ENCODE measurements at places on chromosomes 13 and 19.

- DNase-seq: no peak
Measured at GRCh38 chr19:38221919-38222830, 1.8 kb downstream of the DPF1 start.

GRCh38 chr19:14090509-14091080 is at the start of gene SAMD1:
SAMD1 (minus strand) TSS chr19:14090751.
- no peak for DNase-seq

DNA sequence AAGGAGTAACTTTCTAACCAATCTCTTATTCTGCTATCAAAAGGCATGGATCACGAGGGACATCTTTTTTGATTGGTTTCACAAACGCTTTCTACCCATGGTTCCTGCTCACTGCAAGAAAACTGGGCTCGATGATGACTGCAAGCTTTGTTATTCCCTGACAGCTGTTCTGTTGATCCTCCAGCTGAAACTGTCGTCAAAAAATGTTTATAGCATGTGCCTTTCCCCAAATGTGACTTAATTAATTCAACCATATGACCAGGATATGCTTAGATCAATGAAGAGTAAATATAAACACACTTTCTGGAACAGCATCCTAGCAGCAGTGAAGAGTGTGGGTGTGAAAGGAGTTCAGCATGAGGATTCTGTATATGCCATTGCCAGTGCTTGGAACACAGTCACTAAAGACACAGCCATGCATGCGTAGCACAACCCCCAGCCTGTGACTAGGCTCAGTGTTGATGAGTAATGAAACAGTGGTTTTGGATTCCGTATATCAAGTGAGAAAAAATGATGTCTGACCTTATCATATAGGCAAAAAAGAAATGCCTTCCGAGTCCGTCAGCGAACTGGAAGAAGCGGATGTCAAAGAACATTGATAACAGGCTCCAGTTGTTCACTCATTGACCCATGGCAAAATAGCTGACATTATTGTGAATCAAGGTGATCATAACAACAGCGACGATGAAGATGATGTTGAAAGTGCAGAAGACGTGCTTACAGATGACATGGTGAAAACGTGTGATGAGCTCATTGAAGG is 347.4 kb downstream of the FGF9 start:
- DNase-seq: no peak

DNA sequence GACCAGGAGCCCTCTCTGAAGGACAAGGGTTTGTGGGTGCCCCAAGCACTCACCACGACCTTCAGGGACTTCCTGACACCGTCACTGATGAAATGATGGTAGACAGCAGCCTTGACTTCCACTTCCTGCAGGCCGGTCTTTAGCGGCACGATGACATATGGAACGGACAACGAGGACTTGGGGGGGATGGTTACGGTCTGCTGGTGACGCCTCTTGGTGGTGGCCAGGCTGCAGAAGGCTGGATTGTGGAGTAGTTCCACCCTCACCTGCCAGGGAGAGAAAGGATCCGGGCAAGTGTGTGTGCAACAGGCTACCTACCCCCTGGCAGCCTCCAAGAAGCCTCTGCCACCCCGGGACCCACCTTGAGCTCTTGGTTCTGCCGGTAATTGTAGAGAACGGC is 23.2 kb downstream of the C3 start:
- no peak for DNase-seq

GRCh38 chr19:38003438-38004185 is 96.6 kb downstream of the SIPA1L3 start:
- no peak for DNase-seq

- DNase-seq: no peak
Measured at GRCh38 chr13:21999666-22000065, 328.8 kb downstream of the FGF9 start.

DNA sequence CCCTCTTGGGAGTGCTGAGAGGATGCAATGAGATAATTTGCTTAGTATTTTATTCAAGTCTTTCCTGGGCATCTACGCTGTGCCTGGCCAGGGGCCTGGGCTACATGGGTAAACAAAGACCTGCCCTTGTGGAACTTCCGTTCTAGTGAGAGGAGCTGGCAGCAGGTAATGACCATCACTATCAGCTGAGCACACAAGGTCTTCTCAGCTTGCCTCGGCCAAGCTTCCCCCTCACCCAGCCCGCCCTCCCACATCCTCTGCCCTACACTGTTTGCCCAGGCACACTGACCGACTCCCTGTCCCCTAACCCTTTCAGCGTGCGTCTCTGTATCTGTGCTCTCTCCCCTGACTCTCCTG is 8.6 kb upstream of the FKRP start:
- DNase-seq: no peak

GRCh38 chr13:88857256-88857655 is 1186.1 kb downstream of the SLITRK5 start:
- DNase-seq: no peak

Measured in cerebellar nuclear complex (tissue), 1 donor.